ENCODE measurements at places on chromosomes 12 and 14.

DNA sequence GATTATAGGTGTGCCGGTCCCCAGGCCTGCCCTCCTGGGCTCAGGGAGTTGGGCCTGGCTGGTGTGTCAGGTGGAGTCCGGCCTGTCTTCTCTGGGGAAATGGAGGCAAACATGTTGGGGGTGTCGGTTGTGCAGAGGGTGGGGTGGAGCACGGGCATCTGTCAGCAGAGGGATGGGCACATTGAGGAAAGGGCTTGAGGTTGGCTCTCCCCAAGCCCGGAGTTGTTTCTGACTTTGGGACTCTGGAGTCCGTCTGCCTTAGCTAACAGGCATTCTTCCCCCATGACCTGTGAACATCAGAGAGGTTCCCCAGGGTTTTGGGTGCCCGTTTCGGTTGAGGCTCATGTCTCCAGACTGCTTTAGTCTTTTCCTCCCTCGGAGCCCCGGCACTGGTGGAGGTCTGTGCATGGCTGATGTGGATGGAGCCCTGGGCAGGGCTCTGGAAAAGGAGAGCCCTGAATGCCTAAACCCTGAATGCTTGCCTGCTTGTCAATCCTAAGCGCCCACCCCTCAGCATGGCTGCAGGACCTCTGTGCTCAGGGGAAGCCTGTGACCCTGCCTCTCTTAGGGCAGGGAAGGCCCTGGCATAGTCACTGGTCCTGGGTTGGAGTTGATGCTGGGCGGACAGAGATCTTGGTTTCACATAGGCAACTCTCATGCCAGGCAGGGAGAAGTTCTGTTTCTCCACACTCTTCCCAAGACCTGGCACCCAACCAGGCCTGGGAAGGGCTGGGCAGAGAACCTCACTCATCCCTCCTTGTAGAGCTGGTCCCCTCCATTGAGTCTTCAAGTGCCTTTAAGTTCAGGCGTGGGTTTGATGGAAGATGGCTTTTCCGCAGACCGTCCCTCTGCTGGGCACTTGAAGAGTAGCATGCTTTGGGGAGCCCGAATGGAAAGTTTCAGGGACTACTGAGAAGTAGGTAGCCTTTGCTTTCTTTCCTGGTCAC is 12.9 kb downstream of the NYNRIN start:
- DNase-seq: no peak

GRCh38 chr14:102828151-102828550 is 50.9 kb downstream of the TRAF3 start:
- no peak for DNase-seq

DNA sequence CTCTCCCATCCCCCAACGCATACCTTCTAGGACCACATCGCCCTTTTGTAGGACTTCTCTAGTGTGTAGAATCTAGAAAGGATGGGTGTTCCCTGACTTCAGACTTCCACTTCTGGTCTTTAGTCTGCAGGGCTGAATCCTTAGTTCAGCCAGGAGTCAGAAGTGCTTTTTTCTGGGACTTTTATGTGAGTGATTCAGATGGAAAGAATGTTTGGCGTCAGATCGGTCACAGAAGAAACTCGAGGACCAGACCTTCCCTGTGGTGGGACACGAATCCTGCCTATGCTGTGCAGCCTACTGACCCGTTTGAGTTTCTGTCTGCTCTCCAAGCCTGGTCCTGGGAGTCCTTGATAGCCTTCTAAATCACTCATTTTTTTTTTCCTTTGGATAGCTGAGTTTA is 165.4 kb upstream of the SSTR1 start:
- DNase-seq: no peak

DNA sequence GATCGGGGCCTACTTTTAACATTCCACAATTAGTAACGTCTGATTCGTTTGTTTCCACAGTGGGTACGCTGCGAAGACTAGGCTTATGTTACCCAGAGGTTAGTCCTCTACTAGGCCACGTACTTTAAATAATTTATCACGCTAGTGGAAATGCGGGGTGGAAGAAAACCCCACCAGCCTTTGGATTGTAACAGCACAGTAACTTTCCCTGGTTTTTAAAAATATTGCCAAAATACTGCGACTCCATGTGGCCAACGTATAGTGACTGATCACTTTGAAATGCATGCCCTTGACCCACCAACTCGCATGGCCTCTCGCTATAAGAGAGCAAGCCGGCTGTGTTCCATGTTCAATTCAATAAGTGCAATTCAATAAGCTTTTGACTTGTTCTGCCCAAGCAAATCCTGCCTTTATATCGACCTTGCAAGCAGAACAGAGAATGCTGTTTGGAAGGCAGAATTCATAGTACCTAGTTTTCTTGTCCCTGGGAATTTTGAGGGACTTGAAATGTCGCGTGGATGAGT is 882 bp upstream of the GTF2A1 start:
- DNase-seq: no peak

DNA sequence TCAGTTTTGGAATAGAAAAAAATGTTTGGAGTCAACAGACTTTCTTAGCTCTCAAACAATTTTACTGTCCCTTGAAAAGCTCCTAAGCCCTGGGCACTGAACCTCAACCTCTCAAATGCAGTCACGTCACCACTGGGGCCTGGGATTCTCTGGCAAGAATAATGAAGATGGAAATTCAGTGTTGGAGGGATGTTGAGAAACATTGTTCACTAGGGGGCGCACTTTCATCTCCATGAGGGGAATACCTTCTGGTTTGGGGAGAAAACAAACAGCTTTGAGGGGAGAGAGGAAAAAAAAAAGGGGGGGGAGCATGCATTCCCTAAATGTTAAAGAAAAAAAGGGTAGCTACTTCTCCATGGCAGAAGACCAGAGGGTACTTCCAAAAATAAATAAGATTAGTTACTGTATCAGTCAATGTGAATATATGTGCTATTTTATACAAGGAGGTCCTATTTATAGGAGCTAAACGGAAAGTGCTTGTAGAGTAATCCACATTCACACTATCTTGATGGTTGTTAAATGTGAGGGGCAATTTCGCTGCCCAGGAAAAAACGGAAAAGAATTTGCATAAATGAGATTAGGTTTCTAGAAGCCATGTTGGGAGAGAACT is 5.8 kb upstream of the TBPL2 start:
- DNase-seq: no peak

DNA sequence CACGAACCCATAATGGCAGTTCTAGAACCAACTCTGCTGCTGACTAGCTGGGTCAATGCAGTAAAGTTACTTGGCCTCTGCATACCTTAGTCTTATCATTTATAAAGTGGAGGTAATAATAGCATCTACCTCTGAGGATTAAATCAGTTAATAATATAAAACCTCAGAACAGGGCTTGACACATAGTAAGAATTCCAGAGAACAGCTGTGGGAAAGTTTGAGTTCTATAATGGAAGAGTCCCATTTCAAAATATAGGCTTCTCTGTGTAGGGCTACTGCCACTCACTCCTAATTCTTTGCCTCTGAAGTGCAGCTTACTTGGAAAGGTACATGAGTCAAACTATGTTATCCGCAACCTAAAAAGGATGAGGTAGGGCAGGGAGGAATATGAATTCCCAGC is 269.2 kb upstream of the PRKD1 start:
- DNase-seq: no peak

DNA sequence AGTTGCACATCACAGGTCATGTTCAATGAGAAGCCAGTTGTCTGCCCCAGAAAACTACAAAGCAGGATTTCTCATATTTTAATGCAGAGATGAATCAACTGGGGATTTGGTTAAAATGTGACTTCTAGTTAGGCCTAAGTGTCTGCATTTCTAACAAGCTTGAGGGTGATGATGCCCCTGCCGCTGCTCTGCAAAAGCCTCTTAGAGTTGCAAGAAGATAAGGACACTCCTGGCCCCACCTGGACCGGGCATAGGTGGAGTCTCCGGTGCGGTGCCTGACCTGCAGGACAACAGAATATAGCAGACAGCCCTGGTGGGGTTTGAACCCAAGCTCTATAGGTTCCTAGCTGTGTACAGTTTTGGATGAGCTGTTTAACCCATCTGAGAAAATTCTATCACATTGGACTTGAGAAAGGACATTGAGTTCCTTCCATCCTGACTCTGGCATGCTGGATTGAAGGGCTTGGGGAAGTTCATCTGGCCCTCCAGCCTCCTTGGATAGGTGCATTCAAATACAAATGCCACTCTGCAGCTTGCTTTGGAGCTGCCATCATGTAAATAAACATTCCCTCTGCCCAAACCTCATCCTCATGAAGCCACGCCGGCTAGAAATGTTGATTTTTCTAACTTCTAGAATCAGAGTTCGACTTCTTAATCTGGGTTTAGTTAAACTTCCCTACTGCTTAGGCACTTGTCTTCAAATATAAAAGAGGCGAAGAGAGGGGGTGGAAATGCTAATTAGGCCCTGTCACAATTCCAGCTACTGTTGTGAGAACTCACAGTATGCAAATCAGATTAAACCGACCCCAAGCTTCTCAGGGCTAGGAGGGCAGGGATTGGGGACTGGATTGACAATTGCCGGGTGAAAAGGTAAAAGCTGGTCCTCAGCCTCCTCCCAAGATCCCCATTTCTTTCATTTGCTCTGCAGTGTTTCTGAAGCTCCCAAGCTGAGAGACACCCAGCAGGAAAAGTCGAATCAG is 1225.6 kb downstream of the VRK1 start:
- no peak for DNase-seq

DNA sequence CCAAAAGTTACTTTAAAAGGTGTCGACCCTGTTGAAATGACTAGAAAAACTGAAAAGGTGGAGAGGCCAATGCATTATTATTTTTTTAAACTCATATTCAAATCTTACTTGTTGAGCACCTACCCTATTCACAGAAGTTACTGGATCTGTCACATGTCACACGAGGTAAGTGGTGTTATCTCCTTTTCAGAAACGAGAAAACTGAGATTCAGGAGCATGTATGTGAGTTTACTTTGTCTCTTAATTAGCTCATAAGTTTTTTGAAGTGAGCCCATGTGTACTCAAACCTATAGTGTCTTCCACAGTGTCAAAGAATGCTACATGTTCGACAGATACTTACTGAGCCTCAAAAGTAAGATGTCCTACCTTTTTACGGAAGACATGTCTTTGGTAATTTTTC is 81.8 kb upstream of the EGLN3 start:
- DNase-seq: no peak

GRCh38 chr12:94590428-94590827 is 59.9 kb downstream of the TMCC3 start:
- DNase-seq: no peak

DNA sequence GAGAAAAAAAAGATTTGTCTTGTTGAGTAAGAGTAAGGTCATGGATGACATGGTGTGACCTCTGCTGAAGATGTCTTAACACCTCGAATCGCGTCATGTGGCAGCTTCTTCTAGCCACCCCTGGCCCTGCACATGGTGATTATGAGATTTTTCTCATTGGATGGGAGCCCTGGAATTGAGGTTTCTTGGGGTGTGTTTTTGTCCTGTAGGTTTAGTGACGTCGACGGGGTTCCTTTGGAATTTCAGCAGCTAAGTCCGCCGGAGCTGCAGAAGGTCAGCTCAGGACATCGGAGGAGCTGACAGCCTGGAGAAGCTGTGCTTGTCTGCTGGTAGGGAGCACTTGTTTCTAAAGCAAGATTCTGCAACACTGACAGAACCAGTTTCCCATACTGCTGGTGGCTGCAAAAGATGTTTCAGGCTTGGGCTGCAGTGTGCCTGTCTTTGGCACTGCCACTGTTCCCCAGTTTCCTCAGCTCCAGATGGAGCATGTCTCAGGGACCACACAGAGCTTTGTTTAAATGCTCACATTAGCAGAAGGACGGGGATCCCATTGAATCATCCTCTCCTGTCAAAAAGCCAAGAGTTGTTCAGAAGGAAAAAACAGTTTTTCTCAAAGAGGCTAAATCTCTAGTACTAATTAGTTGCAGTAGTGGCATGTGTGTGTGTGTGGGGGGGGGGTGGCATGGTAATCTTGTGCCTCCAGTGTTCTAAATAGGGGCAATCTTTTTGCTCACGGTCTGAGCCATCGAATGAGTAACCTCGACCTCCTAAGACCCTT is 5.2 kb upstream of the FOS start:
- DNase-seq: no peak

DNA sequence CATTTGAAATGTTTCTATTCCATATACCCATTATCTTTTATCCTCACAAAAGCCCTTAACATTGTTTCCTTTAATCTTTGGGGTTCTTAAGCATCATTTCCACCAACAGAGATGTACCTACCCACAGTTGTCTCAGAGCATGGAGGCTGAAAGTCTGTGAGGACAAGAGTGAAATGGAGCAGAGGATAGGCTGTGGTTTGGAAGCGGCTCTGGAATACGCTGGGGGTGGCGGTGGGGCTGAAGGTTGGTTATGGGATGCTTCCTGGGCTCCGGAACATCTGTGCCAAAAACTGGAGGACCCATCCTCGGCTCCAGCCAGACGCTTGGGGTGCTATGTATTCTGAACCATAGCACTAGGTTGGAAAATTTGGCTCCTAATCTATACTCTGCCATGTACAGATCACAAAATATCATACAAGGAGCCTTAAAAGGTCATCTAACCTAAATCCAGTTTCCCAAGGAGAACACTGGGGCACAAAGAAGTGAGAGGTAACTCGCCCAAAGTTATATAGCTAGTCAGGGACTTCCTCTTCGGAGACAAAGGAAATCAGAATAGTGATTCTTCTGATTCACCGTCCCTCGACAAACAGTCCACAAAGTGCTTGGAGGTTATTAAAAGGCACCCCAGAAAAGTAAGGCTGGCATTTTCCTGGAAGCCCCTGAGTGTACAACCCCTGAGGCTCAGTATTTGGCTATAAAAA is 2.5 kb downstream of the PPP1R3E start:
- DNase-seq: no peak

GRCh38 chr12:12983420-12984035 is 16.5 kb downstream of the HEBP1 start:
- DNase-seq: no peak

GRCh38 chr12:90936230-90937005 is 18.6 kb downstream of the CCER1 start:
- DNase-seq: no peak

Measured in cardiac septum (tissue), 1 donor.